ENCODE measurements at places on chromosomes 7 and 10.

- DNase-seq = no peak
Observed at GRCh38 chr10:101573885-101574753, 13.9 kb downstream of the POLL start.

DNA sequence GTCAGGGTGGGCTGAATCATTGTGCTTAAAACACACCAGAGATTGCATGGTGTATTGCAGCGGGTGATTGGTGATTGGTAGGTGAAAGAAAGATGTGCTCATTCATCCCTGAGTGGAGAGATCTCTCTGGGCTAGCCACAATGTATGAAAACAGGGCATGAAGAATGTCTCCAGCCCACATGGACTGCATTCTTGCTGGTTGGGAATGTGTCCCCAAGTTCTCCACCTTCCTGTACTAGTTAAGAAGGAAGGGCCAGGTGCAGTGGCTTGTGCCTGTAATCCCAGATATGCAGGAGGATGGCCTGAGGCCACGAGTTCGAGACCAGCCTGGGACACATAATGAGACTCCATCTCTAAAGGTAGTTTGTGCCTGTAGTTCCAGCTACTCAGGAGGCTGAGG, 113.8 kb upstream of the LANCL2 start:
- no peak for DNase-seq

DNA sequence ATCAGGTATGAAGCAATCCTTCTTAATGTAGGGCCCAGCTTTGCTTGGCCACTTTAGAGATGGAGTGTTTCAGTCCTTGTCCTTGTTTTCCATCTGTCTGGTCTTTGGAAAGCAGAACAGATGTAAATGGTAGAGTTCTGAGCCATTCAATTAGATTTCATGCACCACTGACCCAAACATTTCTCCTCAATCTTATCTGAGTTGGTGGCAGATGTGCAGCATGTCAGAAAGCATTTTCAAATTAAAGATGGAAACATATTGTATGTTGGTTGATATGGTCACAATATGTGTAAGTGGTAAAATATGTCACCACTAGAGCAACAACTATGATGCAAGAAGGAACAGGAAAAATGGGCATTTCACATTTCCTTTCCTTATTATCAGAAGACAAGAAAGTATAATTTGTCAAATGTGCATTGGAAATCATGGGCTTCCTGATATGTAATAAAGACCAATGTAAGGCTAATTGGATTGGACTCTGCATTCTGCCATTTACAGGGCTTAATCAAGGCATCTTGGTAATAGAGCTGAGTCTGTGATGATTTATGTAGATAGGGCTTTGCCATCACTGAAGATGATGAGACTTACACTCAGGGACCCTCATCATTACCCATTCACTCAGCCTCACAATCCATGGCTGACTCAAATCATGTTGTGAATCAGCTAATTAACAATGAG, 750.7 kb downstream of the NRG3 start:
- no peak for DNase-seq

DNA sequence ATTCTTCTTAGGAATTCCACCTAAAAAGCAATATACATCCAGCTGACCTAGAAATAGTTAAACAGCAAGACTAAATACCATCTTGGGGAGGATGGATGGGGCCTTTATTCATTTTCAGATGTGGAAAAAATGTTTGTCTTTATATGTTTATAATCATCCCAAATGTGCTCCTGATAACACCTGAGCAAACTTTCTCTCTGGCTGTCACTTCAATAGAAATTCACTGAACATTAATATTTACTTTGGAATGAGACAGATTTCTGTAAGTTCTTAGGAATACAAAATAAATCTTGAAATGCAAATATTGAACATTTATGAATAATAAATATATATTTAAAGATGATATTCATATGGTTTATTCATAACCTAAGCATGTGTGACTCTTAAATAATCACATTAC, 185.4 kb downstream of the DGKB start:
- DNase-seq = no peak

DNA sequence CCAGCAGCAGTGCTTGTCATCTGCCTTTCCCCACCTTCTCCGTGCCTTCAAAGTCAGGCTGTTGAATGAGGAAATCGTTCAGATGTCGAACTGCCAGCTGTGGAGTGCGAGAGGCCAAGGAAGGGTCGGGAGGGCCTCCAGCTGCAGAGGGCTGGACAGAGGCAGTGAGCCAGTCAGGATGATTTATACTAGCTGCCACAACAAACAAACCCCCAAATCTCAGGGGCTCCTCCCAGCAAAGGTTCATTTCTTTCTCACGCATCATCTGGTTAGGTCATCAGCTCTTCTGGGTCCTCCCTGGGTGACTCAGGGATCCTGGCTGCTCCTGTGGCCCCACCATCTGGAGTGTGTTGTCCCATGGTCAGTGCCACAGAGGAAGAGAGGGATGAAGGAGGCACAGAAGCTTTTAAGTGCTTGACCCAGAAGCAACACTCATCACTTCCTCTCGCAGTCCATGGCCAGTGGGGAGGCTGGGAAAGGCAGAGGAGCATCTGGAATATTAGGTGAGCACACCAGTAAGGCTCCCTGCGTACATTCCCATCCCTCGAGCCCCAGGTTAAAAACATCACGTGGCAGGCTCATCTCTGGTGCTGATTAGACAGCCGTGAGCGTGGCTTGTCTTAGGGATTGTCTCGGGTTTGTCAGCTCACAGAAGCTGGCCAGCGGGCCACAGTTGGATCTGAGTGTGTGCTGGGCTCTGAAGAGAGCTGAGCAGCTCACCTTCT, 140.7 kb downstream of the RGS10 start:
- DNase-seq = no peak

DNA sequence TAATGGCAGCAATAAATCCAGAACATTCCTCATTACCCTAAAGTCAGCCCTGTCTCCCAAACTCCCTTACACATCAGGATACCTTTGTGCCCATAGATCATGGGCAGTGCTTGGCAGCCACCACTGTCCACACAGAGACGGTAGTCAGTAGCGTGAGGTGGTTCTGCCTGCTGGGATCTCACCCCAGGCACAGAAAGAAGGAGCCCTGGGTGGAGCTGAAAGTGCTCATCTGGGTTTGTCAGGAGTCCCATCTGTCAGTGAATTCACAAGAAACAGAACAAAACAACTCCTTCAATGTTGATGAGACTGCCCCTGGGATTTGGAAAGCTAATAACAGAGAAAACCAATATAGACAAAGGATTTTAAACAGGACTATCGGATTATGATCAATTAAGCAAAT, 90.2 kb upstream of the PRSS58 start:
- no peak for DNase-seq

DNA sequence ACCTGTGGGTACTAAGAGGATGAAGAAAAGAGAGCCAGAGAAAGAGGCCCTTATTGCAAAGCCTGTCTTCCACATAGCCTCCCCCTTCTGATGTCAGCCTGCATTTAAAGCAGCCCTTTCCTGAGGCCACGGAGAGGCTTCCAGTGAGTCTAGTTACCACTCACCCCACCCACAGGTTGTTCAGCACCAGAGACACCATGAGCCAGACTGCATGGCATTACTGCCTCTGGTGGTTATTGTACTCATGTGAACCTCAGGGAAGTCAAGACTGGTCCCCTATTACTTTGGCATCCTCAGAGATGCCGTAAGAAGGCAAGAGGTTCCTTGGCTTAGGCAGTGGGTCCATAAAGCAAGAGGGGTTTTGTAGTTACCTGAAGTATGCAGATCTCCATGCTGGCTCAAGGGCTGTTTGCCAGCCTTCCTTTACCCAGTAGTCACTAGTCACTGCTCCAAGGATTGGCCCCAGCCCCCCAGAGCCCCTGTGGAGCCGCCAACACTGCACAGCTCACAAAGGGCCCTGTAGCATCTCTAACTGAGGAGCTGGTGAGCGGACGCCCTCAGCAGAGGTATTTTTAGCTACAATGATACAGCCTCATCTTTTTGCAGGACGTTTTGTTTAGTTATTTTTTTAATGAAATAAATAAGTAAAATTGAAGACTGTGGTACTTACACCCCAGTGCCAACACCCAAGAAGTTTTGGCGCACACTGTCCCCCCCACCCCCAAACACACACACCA, 20.7 kb downstream of the LRRC4 start:
- no peak for DNase-seq

GRCh38 chr7:108497082-108497725, 28.7 kb downstream of the PNPLA8 start:
- DNase-seq = no peak

GRCh38 chr7:47492716-47493325, 89.1 kb downstream of the TNS3 start:
- no peak for DNase-seq

GRCh38 chr10:68666280-68666760, 54.7 kb upstream of the CCAR1 start:
- no peak for DNase-seq

Measured in H1 (cell line).